ENCODE measurements at places on chromosomes 5 and 9.

- DNase-seq: no peak
These were observed 596 bp downstream of the ENTREP1 start for GRCh38 chr9:69325409-69326212.

DNA sequence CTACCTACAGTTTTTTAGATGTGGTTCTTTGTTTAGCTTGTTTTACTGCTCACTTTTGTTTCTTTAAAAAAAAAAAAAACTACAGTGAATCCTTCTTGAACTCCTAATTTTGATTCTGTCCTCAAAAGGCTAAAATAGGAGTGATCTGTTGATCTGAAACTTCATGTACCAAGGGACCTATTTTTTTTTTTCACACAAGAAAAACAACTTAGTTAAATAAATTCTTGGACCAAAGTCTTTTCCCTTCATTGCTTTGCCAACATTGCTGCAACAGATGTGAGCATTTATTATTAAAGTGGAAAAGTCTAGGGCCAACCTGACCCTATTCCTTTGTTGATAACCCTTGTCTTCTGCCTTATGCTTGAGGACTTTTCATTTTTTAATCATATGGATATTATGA is 236.8 kb downstream of the ARHGEF28 start:
- no peak for DNase-seq

- DNase-seq: no peak
These were observed 3.3 kb upstream of the RALGDS start for GRCh38 chr9:133124123-133124906.

GRCh38 chr5:38547257-38547656 is 9.2 kb downstream of the LIFR start:
- DNase-seq: no peak

GRCh38 chr9:33288828-33289483 is 1.4 kb upstream of the NFX1 start:
- DNase-seq: no peak

DNA sequence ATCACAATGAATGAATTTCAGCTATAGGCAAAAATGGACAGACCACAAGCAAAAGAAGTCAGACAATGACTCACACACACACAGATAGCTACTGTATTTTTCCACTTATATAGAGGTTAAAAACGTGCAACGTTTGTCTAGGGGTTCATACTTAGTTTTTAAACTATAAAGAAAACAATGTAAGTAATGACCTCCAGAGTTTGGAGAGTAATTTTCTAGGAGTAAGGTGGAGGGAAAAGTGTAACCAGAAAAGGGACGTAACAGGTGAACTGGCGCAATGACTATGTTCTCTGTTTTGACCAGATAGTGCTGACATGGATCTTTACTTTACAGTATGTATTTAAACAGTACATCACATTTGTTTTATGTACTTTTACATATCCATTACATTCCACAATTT is 51.1 kb downstream of the FNIP1 start:
- no peak for DNase-seq

DNA sequence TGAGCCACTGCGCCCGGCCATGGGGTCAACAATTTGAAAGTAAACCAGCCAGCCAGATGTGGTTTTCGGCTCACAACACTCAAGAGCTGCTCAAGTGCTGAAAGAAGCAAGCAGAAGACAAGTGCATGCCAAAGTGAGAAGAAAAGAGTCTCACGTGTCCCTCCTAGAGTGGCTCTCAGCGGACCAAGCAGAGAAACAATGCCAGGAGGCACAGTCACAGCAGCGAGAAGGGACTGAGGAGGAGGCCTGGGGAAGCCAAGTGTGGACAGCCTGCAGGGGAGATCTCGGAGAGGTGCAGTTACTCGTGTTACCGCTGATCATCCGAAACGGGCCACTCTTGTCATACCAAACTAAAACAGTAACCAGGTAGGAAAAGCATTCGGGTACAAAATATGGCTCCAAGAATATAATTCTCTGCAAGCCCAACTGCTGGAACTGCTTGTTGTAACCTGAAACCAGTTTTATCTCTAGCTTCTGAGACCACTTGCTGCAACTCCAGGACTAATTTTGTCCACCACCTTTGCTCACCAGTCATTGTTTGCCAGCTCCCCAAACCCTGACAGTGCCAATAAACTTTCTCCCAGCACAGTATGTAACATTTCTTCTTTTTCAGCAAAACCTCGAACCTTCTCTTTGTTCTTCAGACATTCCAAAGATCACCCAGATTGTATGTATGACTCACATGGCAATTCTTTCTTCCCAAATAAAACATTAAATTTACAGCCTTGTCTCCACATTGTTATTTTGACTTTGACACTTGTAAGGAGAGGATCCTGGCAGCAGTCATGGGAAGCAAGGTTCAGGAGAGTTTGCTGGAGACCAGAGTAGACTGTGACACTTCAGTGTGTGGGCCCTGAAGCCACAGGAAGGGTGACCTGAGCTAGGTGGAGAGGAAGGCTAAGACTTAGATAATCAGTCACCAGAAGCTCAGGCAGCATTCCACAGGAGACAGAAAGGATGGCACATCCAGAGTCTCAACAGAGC is 6.3 kb downstream of the SLC35D2 start:
- peak; percentile 44 for DNase-seq

DNA sequence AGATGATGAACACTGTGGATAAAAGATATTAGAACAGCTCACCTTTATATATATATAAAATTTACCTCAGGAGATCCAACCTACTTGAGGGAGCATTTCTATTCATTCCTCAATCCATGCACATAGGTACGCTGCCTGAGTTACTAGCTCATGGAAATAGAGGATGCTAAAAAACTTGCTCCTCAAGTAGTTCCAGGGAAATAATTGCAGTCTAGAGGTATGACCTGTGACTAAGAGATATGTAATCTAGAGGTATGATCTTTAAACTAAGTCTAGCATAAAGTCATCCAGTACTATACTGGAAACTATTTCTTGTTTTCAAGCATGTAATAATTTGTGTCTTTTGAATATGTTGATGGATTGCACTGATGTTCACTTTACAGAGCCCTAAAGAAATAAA is 471.2 kb downstream of the TAF11L14 start:
- DNase-seq: no peak

DNA sequence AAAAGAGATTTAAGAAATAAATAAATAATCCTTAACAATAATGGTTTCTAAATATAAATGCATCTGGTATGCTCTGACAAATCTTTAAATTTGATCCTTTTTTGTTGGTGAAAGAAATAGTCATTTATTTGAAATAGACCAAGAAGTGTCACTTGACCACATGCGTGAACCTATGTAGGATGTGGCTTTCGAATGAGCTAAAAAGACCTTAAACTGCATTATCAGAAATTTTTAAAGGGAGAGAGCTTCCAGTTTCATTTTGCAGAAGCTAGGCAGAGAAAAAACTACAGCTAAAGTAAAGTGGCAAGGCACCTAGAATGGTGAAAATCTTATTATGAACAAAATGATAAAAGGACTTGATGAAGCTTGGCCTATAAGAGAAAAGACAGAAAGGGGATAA is 309.2 kb upstream of the EFNA5 start:
- DNase-seq: no peak

GRCh38 chr5:41156739-41157138 is 56.6 kb downstream of the C6 start:
- DNase-seq: peak; percentile 0

DNA sequence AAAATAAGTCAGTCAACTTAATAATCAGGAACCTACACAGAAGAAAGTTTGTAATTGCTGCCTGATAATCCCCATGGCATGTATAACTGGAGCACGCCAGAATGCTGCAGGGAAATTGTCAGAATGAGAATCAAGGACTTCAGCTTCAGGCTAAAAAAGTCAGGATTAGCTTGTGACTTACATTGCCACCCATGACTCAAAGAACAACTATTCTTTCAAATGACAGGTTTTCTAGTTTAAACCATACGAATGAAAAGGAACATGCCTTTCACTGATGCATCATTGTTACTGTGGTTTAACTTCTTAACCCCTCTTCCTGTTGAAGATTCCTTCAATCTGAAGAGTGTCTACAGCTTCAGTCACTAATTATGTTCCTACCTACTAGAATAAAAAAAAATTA is 112.4 kb downstream of the ISL1 start:
- DNase-seq: peak; percentile 90

DNA sequence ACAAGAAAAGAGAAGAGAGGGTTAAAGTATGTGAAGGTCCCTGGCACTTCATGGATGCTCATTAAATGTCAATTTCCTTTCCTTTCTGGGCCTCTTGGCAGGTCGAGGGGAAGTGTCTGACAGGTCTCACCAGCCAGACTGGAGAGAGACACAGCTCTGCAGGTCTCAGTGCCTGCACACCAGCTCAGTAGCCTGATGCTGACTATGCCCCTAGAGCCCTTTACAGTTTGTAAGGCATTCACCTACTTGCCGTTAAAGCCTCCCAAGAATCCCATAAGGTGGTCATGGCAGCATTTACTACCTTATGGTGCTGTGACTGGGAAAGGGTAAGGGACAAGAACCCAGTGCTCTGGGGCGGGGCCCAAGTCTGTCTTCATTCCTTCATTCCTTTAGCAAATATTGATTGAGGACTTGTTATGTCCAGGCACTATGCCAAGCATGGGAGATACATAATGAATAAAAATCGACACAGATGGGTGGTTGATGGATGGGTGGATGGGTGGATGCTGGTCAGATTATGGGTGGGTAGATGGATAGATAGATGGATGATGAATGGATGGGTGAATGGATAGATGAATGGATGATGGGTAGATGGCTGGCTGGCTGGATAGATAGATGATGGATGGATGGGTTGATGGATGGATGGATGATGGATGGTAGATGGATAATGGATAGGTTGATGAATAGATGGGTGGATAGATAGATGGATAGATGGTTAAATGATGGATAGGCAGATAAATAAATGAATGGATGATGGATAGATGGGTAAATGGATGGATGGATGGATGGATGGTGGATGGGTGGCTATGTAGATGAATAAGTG is 21.3 kb upstream of the KIF12 start:
- DNase-seq: no peak

- DNase-seq: peak; percentile 7
These were observed 87.3 kb upstream of the ZNF618 start for GRCh38 chr9:113788616-113789330.

GRCh38 chr5:54673523-54674225 is 156.1 kb downstream of the SNX18 start:
- peak; percentile 31 for DNase-seq

DNA sequence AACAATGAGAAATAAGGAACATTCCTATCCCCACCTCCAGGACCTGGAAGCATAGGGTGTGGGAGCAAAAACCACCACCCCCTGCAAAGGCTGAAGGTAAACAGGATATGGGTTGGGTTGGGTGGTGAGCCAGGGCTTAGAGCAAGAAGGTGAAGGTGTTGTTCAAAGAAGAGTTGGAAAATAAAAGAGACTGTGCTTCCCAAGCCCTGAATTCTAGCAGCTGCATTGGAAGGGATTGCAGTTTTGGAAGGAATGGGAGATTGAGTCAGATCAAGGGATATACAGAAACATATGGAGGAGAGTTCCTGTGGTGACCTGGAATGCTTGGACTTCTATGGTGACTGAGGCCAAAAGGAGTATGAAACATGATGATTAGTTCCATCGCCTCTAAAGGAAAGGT is 24.7 kb upstream of the MTAP start:
- peak; percentile 82 for DNase-seq

DNA sequence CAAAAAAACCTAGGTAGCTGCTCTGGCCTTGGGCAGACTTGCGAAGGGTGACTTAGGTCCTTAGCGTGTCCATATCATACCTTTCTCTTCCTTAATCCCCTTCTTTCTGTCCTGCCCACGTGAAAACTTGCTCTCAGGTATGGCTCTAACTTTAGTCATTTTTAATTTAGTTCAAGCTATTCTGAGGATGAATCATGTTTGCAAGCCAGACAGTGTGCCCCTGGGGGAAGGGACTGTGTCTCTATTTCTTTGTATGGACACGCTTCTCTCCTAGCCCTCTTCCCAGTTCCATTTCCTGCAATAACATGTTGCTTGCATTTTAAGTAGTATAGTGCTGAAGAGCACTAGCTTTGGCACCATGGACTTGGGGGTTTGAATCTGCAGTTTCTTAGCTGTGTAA is 120.6 kb downstream of the PTTG1 start:
- DNase-seq: no peak

DNA sequence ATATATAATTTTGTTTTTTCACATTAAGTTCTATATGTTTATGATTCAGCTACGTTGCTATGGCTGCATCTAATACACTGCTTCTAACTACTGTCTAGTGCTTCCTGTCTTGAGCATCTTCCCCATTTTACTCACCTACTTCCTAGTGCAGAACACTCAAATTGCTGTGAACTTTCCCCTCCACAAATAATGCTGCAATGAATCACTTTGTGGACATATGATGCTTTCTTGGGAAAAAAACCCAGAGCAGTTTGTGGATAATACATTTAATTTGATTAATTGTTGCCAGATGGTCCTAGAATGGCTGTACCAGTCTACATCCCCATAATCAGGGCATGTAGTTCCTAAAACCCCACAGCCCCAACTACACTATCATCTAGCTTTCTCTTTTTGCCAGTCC is 18.5 kb downstream of the CD180 start:
- peak; percentile 89 for DNase-seq

GRCh38 chr5:32539981-32540845 is 45.1 kb upstream of the SUB1 start:
- no peak for DNase-seq

DNA sequence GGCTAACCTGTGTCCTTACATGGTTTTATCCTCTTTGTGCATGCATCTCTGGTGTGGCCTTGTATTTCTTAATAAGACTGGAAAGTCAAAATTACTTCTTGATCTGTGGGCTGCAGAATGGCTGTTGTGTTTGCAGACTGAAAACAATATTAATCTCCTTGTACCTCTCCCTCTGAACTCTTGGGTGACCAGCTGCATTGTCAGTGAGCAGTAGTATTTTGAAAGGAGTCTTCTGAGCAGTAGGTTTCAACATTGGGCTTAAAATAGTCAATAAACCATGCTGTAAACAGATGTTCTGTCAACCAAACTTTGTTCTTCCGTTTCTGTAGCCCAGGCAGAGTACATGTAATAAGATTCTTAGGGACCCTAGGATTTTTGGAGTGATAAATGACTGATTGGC is 26.7 kb upstream of the NIM1K start:
- DNase-seq: no peak

DNA sequence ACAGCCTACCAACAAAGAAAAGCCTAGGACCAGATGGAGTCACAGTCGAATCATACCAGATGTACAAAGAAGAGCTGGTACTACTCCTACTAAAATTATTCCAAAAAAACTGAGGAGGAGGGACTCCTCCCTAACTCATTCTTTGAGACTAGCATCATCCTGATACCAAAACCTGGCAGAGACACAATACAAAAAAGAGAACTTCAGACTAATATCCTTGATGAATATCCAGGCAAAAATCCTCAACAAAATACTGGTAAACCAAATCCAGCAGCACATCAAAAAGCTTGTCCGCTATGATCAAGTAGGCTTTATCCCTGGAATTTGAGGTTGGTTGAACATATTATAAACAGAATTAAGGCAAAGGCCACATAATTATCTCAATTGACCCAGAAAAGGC is 900.4 kb upstream of the ARRDC3 start:
- DNase-seq: peak; percentile 56

GRCh38 chr9:128607642-128608350 is 48.9 kb downstream of the DYNC2I2 start:
- peak; percentile 56 for DNase-seq
